Nephron progenitor cell (in vitro differentiated cells): ENCODE measurements at places on chromosomes 3 and 15.

DNA sequence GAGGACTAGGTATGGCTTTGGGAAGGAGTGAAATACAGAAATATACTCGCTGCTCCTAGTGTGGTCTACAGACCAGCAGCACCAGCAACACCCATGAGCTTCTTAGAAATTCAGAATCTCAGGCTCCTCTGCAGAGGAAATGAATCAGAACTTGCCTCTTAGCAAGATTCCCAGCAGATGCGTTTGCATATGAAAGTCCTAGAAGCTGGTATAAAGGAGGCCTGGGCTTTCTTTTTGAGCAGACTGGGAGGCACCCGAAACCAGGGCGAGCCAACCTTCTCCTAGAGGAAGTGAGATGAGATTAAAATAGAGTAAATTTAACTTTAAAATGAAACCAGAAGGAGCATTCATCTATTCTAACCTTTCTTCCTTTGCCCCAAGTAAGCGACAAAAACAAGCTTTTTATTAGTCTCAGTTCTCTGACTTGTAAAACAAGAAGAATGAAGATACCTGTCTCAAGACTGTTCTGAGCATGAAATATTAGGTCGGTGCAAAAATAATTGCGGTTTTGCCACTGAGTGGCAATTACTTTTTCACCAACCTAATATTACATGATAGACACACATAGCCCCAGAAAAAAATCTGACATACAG lies 140.0 kb downstream of the PDZRN3 start:
- H3K27me3 ChIP-seq: no peaks in the 10 kb centered on the region
- H3K4me1 ChIP-seq: peaks cover 81% of the 10 kb centered on the region
- H3K4me3 ChIP-seq: no peak overlapping the region
- no peak for DNase-seq

GRCh38 chr15:60184579-60184978 lies 180.5 kb downstream of the FOXB1 start:
- H3K4me1 ChIP-seq: no peaks in the 10 kb centered on the region
- no peaks in the 10 kb centered on the region for H3K36me3 ChIP-seq
- H3K27me3 ChIP-seq: peaks cover 9% of the 10 kb centered on the region
- no peak for DNase-seq

GRCh38 chr15:69167218-69167846 lies 6.9 kb downstream of the GLCE start:
- no peak for DNase-seq
- H3K4me1 ChIP-seq: peaks cover 19% of the 10 kb centered on the region
- no peak overlapping the region for H3K27ac ChIP-seq
- no peaks in the 10 kb centered on the region for H3K27me3 ChIP-seq
- H3K4me3 ChIP-seq: no peak overlapping the region

- H3K27me3 ChIP-seq: no peaks in the 10 kb centered on the region
- H3K27ac ChIP-seq: peak within 1 kb of the TSS; percentile 97
- peak; percentile 76 for DNase-seq
- H3K36me3 ChIP-seq: no peaks in the 10 kb centered on the region
- H3K4me3 ChIP-seq: peak within 1 kb of the TSS; percentile 93
Observed at GRCh38 chr3:51967384-51968169, at the start of gene PCBP4. Gene PCBP4, minus strand, starts transcription at chr3:51967454. Its CDS starts 6,214 bp downstream, at chr3:51961240.

GRCh38 chr3:194744826-194745225 lies 59.1 kb downstream of the FAM43A start:
- no peaks in the 10 kb centered on the region for H3K36me3 ChIP-seq
- DNase-seq: no peak
- peaks cover 17% of the 10 kb centered on the region for H3K27me3 ChIP-seq
- no peak overlapping the region for H3K27ac ChIP-seq

DNA sequence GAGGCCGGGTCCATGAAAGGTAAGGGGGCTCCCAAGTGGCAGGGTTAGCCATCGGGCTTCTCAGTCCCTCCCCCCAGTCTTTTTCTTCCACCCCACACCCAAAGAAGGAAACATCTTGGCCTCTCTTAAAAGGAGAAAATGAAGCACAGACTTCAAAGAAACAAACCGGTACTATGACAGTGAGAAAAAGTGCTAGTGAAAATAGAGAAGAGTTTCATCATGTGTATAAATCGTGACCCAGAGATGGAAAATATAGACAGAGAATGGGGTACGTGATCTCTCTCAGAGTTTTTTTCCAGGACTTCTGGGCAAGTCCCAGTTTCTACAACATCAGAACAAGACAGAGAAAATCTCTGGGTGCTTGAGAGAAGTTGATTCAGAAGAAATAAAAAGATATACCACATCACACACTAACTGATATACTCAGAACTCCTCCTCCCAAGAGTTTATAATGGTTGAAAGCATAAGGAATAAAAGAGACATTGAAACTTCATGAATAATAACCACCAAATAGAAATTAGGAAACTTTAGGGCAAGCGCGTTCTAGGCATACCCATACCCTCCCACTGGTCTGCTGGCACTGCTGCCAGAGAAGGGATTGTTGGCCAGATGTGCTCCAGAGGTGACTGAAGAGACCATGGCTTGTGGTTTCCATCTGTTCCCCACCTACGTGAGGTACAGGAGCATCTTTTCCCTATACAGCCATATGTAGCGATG lies 318.9 kb upstream of the CHRM5 start:
- no peaks in the 10 kb centered on the region for H3K36me3 ChIP-seq
- H3K4me3 ChIP-seq: no peak overlapping the region
- peaks cover 25% of the 10 kb centered on the region for H3K4me1 ChIP-seq
- H3K27me3 ChIP-seq: peaks cover 3% of the 10 kb centered on the region

- no peak overlapping the region for H3K27ac ChIP-seq
- no peaks in the 10 kb centered on the region for H3K36me3 ChIP-seq
- peaks cover 3% of the 10 kb centered on the region for H3K27me3 ChIP-seq
Observed at GRCh38 chr3:108951820-108952501, 1.7 kb downstream of the GUCA1C start.

DNA sequence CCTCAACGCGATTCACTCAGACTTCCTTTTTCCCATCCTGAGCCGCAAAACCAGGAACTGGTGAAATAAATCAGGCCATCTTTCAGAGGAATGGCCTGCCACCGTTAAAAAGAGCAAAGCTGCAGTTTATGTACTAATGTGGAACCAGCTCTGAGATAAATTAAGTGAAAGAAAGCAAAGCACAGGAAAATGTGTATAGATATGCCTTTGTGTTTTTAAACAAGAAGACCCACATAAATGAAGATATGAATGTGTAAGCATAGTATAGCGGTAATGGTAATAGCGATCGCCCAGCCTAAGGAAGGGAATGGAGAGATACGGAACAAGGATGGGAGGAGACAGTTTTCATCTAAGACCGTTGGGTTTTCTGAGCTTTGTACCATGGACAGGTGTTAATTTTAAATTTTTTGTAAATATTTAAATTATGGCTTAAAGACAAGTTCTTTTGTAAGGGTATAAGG lies 30.8 kb upstream of the RPN1 start:
- peaks cover 10% of the 10 kb centered on the region for H3K4me1 ChIP-seq
- H3K27ac ChIP-seq: peak overlapping the region; percentile 100
- peak overlapping the region; percentile 82 for H3K4me3 ChIP-seq
- H3K36me3 ChIP-seq: no peaks in the 10 kb centered on the region
- DNase-seq: no peak

GRCh38 chr15:98485451-98485850 lies 162.9 kb upstream of the IGF1R start:
- H3K4me1 ChIP-seq: peaks cover 22% of the 10 kb centered on the region
- no peak overlapping the region for H3K27ac ChIP-seq
- H3K36me3 ChIP-seq: peaks cover 11% of the 10 kb centered on the region

DNA sequence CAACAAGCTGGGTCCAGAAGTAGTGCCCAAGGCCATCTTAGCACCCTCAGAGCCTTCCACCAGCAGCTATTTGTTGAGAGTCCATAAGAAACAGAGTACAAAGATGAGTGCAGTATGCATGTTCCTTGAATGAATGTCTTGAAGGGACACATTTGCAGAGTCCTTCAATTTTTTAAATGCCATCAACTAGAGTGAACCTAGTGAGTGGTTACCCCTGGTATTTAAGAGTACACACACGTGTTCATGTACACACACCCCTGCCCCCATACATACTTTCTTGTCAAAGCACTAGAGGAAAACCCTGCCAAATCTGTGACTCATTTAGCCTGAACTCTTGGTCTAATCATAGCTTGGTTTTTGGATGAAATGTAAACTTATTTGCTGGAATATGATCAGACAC lies 84.5 kb upstream of the GALNT15 start:
- peaks cover 6% of the 10 kb centered on the region for H3K27me3 ChIP-seq
- no peak for DNase-seq
- H3K27ac ChIP-seq: no peak overlapping the region

DNA sequence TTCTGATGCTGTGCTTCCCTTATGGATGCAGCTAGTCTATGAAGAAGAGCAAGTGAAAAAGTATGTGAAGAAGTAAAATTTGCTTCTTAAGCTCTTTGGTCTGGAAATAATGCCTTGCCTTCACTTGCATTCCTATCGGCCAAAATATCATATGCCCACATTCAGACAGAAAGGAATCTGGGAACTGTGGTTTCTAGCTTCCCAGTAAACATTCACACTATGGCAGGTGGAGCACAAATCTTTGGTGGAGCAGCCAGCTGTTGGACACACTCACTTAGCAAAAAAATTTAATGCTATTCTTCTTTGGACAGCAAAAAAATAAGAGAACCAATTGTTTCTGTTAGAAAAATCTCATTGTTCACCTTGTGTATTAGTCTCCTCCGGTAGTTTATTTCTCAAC lies 12.3 kb upstream of the COL6A6 start:
- H3K4me3 ChIP-seq: no peak overlapping the region
- H3K27me3 ChIP-seq: peaks cover 16% of the 10 kb centered on the region
- H3K4me1 ChIP-seq: peaks cover 8% of the 10 kb centered on the region
- no peak overlapping the region for H3K27ac ChIP-seq

DNA sequence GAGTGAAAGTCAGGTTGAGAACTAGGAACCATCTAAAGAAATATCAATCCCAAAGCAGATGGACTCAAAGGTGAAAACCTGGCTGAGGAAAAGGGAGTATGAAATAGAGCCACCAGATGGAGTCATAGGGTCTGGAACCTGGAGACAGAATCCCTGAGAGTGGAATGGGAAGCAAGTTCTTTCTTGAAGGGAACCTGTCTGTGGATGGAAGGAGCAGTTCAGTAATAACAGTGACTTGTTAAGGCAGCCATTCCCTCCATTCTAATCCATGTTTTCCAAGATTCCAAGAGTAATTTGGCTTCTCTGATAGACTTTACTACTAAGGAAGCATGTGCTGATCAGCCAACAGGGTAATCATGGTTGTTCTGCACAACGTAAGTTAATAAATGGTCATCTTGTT lies 22.5 kb upstream of the AQP9 start:
- H3K4me1 ChIP-seq: peaks cover 3% of the 10 kb centered on the region
- H3K36me3 ChIP-seq: no peaks in the 10 kb centered on the region
- no peak overlapping the region for H3K27ac ChIP-seq
- DNase-seq: no peak
- no peaks in the 10 kb centered on the region for H3K27me3 ChIP-seq
- H3K4me3 ChIP-seq: no peak overlapping the region

DNA sequence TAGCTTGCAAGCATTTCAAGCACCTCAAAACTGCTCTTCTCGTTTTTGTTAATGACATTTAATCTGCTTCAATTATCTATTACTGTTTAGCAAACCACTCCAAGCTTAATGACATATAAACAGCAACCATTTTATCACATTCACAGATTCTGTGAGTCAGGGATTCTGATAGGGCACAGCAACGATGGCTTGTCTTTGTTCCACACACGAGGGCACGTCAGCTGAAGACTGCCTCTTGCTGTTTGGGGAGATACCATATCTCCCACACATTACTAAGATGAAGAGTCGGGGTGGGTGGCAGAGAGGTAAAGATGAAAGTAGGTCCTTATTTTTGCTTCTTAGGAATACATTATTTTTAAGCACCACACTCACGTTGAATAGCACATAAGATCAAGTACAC lies 19.3 kb downstream of the CPOX start:
- H3K4me3 ChIP-seq: no peak overlapping the region
- peak overlapping the region; percentile 27 for H3K27ac ChIP-seq
- peaks cover 25% of the 10 kb centered on the region for H3K36me3 ChIP-seq
- no peaks in the 10 kb centered on the region for H3K27me3 ChIP-seq
- H3K4me1 ChIP-seq: peaks cover 13% of the 10 kb centered on the region

- H3K27ac ChIP-seq: peak overlapping the region; percentile 26
- H3K36me3 ChIP-seq: peaks cover 20% of the 10 kb centered on the region
- H3K27me3 ChIP-seq: peaks cover 9% of the 10 kb centered on the region
Observed at GRCh38 chr3:177483182-177483967, 286.1 kb upstream of the TBL1XR1 start.
